ENCODE measurements at places on chromosomes 12 and 14. TPM values are rescaled to one million over a fixed set of nuclear protein-coding genes. Genes with fewer than 3 reads are reported as not detected.

Gene INSM2
- total RNA-seq: not detected

Gene SMCO2
- 0.38 TPM for total RNA-seq

Gene ADAMTS20
- total RNA-seq: not detected

Gene CCDC63
- total RNA-seq: not detected

Gene C1QL4
- not detected for total RNA-seq

Gene RTL1
- not detected for total RNA-seq

Gene TMPRSS12
- total RNA-seq: not detected

Gene BDKRB1
- not detected for total RNA-seq

Gene SOAT2
- total RNA-seq: not detected

Gene LIN7A
- 18.9 TPM for total RNA-seq

Gene GPX2
- 0.69 TPM for total RNA-seq

Gene CATSPERB
- total RNA-seq: 3.0 TPM

Gene POTEM
- total RNA-seq: not detected

Gene RPL10L
- not detected for total RNA-seq

Gene NRXN3
- 10.0 TPM for total RNA-seq

Gene DLGAP5
- total RNA-seq: 0.52 TPM

Gene SPTB
- total RNA-seq: 3.0 TPM

Gene FLVCR2
- 28.6 TPM for total RNA-seq

Gene SPIC
- total RNA-seq: not detected

Gene BBOF1
- 2.8 TPM for total RNA-seq

Gene FAM177A1
- total RNA-seq: 117 TPM

Gene LMO3
- total RNA-seq: 170 TPM

Gene SCN8A
- 1.1 TPM for total RNA-seq

Gene KRT75
- total RNA-seq: not detected

Gene GARIN6
- not detected for total RNA-seq

Gene CLEC1B
- total RNA-seq: not detected

Gene TMEM119
- 43.8 TPM for total RNA-seq

Measured in upper lobe of right lung (tissue), 1 donor.